ENCODE measurements at places on chromosomes 2 and 18.

DNA sequence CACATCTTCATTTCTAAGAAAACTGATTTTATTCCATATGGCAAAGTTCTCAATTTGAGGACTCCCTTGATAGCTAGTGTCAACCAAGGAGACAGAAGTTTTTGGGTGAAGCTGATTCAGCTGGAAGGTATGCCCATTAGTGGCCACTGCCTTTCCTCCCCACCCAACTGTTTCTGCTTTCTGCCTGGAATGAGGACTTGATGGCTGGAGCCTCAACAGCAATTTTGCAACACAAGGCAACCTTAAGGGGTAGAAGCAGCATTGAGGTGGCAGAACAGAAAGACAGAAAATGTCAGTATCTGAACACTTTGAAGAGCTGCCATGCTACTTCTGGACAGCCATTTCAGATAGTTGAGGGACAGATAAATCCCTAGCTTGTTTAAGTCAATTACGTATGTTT, 47.0 kb downstream of the INHBB start:
- no peak for DNase-seq

DNA sequence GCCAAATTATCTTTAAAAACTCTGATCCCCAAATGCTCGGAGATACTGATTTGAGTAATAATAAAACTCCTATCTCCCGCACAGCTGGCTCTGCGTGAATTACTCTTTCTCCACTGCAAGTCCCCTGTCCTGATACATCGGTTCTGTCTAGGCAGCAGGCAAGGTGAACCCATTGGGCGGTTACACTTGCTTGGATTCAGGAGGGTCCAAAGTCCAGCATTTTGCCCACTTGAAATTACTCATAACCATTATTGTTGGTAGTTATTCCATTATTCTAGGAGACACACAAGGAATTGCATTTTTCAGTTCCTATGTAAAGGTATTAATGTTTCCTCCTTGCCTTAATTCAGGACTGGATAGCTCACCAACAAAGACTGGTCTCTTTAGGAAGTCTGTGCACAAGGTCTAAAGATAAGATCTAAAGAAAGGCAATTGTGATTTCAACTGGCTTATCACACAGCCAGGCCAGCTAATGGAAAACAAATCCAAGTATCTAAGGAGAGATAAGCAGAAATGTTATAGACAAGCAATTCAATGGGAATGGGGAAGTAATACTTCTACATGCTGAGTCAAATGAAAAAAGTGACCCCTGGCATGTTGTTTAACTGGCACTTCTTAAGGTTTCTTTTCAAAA, 23.2 kb upstream of the NPC1 start:
- no peak for DNase-seq

DNA sequence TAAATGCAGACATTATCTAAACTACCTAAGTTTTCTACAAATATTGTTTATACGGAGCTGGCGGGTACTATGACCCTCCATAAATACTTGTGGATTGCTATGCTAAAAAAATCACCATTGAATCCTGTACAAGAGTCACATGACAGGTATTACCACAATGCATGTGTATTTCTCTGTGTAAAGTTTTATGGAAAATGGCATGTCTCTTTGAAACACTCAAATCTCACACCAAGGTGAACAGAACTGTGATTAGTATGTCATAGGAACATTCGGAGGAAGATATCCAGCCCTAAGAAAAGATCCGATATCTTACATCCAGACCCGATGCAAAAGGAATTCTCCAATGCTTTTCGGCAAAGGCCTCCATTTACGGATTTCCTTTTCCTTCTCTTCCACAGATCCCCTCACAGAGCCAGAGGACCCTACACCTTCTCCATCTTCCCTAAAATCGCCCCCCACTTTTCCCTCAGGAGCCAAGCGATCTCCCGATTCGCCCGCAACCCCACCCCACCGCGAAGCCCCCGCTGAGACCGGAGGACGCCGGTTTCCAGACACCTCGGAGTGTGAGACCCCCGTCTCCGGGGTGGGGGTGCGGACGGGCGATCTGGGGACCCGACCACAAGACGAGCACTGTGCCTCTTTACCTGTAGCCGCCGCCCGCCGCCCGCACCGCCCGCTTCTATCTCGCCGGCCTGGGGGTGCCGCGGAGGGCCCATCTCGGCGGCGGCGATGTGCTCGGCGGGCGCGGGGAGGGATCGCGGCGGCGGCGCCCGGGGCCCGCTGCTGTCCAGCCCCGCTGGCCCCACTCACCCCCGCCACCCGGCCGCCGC, 1.2 kb downstream of the SAP130 start:
- no peak for DNase-seq

DNA sequence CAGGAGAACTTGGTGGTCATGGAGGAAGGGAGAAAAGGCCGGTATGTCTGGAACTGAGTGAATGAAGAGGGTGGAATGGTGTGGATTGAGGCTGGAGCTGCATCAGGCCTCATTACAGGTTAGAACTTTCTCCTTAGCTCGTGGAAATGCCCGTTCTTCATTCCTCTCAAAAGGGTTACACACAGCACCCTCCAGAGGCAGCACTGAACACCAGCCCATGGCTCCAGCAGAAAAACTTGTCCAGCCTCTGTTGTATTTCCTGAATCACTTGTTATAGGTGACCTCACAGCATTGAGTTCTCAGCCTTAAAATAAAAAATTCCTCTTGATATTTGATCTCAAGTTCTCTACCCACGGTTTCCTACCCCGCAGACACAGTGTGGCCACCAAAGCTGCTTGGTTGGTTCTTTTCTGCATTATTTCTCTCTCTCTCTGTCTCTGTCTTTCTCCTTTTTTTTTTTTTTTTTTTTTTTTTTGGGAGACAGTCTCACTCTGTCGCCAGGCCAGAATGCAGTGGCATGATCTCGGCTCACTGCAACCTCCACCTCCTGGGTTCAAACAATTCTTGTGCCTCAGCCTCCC, 89.6 kb downstream of the ITGB1BP1 start:
- DNase-seq: no peak

DNA sequence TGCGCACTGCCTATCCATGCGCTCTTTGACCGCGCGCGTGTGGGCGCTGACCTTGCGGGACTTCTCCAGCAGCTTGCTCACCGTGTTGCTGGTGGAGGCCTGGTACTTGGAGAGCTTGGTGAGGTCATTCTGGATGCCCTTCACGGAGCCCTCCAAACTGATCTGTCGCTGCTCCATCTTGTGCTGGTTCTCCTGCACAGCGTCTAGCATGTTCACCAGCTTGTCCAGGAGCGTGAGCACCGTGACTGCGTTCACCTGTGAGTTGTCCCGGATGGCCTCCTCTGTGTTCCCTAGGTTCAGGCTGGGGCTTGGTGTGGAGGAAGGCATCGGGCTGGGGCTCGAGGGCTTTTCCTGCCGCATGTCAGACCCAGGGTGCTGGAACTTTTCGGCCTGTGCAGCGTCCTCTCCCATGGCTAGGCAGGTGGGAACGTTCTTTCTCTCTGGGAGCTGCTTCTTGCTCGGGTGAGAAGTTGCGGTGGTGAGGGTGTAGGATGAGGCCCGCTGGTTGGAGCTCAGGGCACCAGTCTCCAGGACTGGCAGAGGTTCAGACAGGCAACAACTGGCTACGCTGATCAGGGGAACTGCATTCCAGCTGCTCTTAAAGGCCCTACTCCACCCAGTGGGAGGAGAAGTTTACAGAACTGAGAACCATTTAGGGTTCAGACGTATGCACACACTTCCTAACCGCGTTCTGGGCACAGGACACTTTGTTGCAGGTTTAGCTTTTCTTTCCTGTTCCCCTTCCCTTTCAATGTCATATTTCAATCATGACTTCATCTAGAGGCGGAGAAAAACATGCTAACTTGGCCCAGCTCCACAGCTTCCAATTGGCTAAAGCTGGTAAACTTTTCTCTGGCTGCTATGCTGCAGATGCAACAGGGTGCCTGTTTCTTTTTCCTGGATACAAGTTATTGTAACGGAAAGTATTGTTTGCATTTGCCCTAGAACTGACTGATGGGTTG, at the start of gene CAVIN2:
Gene CAVIN2 (minus strand): TSS at position 574 of the 962 bp plus-strand sequence. CDS start 163 bp downstream, at position 411.
- DNase-seq: no peak

GRCh38 chr2:143560724-143561123, 431.5 kb downstream of the ARHGAP15 start:
- no peak for DNase-seq
